Activated T-cell treated with anti-CD3 and anti-CD28 coated beads, Interleukin-2, amount 50 U/mL, for 72 hours (primary cell): ENCODE measurements at places on chromosomes 4 and X. TPM values are rescaled to one million over a fixed set of nuclear protein-coding genes. Genes with fewer than 3 reads are reported as not detected.

DNA sequence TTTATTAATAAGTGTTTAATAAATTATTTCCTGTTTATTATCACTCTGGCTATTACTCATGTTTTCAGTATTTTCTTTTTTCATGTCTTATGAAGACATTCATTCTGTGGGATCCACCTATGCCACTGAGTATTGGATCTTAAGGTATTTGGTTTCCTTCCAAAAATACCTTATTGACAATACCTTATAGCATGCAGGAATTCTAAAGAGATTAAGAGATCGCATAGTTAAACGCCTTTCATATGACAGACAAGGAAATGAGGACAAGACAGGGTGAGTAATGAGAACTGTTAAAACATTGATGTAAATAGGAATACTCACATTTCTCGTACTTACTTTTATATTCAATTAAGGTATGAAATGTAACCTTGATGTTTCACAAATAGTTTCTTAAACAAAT, 38.2 kb upstream of the TMPRSS11B start:
- H3K4me1 ChIP-seq = no peaks in the 10 kb centered on the region
- H3K36me3 ChIP-seq = no peaks in the 10 kb centered on the region
- H3K4me3 ChIP-seq = no peak overlapping the region

The EVC gene
- 3.5 TPM for total RNA-seq

GRCh38 chr4:2785613-2786012, 7.3 kb upstream of the SH3BP2 start:
- H3K27me3 ChIP-seq = no peaks in the 10 kb centered on the region
- peak overlapping the region; percentile 93 for H3K27ac ChIP-seq
- peak overlapping the region; percentile 71 for H3K4me3 ChIP-seq
- H3K36me3 ChIP-seq = peaks cover 10% of the 10 kb centered on the region

The GYPA gene
- not detected for total RNA-seq

The IL2RG gene
- total RNA-seq = 290 TPM

- peaks cover 53% of the 10 kb centered on the region for H3K4me1 ChIP-seq
- peak overlapping the region; percentile 85 for H3K4me3 ChIP-seq
These were observed 2.4 kb upstream of the TBL1X start for GRCh38 chrX:9462456-9462855.

DNA sequence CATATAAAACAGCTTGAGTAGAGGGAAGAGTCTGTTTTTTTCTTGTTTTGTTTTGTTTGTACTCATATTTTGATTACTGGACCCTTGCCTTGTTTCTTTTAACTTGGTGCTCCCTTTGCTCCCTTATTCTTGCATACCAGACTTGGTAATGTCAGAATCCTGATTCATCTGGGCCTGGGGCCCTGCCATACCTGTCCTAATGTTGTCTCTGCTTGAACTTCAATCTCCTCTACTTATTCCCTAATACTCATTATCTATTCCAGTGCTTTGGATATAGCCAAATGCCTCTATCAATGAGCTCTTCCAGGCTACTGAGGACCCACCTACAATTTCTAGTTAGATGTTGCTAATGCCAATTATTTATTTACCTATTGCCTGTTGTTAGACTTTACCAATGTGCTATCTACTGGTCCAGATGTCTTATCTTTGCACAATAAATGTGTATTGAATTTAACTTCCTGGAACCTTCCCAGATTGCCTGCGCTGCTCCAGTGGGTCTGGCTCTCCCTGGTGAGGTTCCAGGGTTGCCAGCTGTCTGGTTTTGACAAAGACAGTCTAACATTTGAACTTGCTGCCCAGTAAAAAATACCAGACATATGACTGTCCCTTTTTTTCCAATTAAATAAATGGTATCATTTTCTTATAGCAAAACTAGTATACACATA, 64.4 kb upstream of the ACSL4 start:
- DNase-seq = no peak
- H3K4me1 ChIP-seq = no peaks in the 10 kb centered on the region
- no peak overlapping the region for H3K27ac ChIP-seq
- no peaks in the 10 kb centered on the region for H3K36me3 ChIP-seq

The ZNF41 gene
- 8.2 TPM for total RNA-seq

The HAND2 gene
- total RNA-seq = not detected

- no peaks in the 10 kb centered on the region for H3K4me1 ChIP-seq
- H3K4me3 ChIP-seq = no peak overlapping the region
- no peak for DNase-seq
- peaks cover 4% of the 10 kb centered on the region for H3K36me3 ChIP-seq
- H3K27me3 ChIP-seq = no peaks in the 10 kb centered on the region
- peak overlapping the region; percentile 33 for H3K27ac ChIP-seq
These were observed 42.4 kb downstream of the WDR1 start for GRCh38 chr4:10074076-10074766.

The FOXR2 gene
- not detected for total RNA-seq

The NSD2 gene
- total RNA-seq = 268 TPM

The RS1 gene
- not detected for total RNA-seq

The UGT2B7 gene
- not detected for total RNA-seq

The NAAA gene
- total RNA-seq = 31.6 TPM

- no peak overlapping the region for H3K4me3 ChIP-seq
- H3K36me3 ChIP-seq = no peaks in the 10 kb centered on the region
- no peak overlapping the region for H3K27ac ChIP-seq
- no peaks in the 10 kb centered on the region for H3K4me1 ChIP-seq
These were observed 180.7 kb upstream of the DIPK2B start for GRCh38 chrX:45381366-45381765.

- peak overlapping the region; percentile 27 for H3K27ac ChIP-seq
- peak overlapping the region; percentile 6 for H3K4me3 ChIP-seq
- H3K4me1 ChIP-seq = peaks cover 85% of the 10 kb centered on the region
- peaks cover 17% of the 10 kb centered on the region for H3K36me3 ChIP-seq
- no peak for DNase-seq
These were observed 5.4 kb downstream of the DAPP1 start for GRCh38 chr4:99821918-99822503.

The PPP2R2C gene
- total RNA-seq = not detected

GRCh38 chrX:10507181-10507580, 113.2 kb downstream of the MID1 start:
- H3K27ac ChIP-seq = no peak overlapping the region
- DNase-seq = no peak
- H3K27me3 ChIP-seq = no peaks in the 10 kb centered on the region
- H3K4me3 ChIP-seq = no peak overlapping the region

- H3K27me3 ChIP-seq = peaks cover 29% of the 10 kb centered on the region
- H3K4me1 ChIP-seq = no peaks in the 10 kb centered on the region
- H3K4me3 ChIP-seq = no peak overlapping the region
These were observed 100.2 kb downstream of the LNX1 start for GRCh38 chr4:53490965-53491622.

- no peak overlapping the region for H3K27ac ChIP-seq
- peaks cover 13% of the 10 kb centered on the region for H3K27me3 ChIP-seq
- peaks cover 37% of the 10 kb centered on the region for H3K4me1 ChIP-seq
These were observed 3.5 kb upstream of the NAA10 start for GRCh38 chrX:153938226-153938786.

GRCh38 chrX:101257448-101258258, 33.5 kb downstream of the TAF7L start:
- H3K4me1 ChIP-seq = peaks cover 5% of the 10 kb centered on the region
- no peak overlapping the region for H3K4me3 ChIP-seq
- peaks cover 15% of the 10 kb centered on the region for H3K27me3 ChIP-seq
- no peak overlapping the region for H3K27ac ChIP-seq
- no peak for DNase-seq

DNA sequence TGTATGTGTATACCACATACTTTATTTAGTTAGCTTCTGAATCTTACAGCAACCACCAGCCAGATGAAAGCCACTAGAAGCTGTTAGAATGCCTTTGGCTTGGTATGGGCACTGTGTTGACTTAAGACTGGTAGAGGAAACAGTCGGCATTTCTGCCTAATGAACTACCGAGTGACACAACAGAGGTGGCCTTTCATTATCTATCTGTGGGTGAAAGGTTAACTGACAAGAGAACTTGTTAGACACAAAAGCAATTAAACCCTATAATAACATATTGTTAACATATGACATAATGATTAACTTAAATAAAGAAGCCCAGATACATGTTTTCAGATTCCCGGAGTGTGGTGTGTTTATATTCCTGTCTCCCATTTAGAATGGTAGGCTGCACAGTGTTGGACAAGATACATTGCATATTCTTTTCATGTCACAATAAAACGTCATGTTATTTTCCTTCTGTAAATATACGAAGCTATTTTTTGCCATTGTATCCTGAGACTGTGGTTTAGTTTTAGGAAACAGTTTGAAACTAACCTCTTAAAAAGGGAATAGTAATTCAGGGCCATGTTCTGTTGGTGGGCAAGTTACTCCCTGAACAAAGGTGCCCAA, 181.5 kb downstream of the SLIT2 start:
- no peaks in the 10 kb centered on the region for H3K36me3 ChIP-seq
- no peak overlapping the region for H3K4me3 ChIP-seq
- no peak overlapping the region for H3K27ac ChIP-seq
- H3K27me3 ChIP-seq = peaks cover 8% of the 10 kb centered on the region
- no peaks in the 10 kb centered on the region for H3K4me1 ChIP-seq

The ATP8A1 gene
- total RNA-seq = 55.9 TPM

DNA sequence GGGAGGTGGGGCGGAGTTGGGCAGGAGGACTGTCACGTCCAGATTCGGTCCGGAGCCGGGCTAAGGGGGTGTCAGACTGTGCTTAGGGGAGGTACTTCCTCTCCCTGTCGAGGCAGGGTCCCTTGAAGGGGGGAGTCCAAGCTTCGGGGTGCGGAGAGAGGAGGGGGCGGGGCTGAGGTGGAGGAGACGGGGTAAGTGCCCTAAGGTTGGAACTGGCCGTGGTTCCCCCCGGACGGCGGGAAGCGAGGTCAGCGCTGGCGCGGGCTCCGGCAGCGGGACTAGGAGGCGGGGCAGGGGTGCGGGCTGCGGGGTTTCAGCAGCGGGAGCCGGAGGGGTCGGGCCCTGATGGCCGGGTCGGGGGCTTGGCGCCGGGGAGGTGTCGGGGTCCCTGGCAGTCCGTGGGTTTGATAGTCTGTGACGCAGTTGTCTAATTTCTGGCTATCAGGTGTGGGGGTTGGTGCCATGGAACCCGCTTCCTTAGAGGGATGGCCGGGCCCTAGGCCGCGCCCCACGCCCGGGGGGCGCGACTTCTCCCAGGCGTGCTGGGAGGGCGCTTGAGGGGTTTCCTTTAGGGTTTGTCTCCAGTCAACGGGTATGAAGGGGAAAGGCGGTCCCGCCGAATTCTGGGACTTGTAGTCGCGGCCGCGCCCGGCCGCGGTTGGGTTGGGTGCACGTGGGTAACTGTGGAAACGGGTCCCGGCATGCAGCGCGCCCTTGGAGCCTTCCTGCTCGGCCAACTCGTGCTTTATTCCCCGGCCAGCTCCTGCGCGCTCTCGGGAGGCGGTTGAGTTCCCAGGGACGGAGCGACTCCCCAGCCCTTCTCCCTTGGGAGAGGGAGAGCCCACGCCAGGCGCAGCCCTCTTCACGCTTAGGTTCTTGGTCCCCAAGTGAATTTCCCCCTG, 1.5 kb downstream of the DCUN1D4 start:
- peak overlapping the region; percentile 91 for H3K4me3 ChIP-seq
- peaks cover 36% of the 10 kb centered on the region for H3K4me1 ChIP-seq
- no peaks in the 10 kb centered on the region for H3K27me3 ChIP-seq

- H3K4me1 ChIP-seq = peaks cover 40% of the 10 kb centered on the region
- no peak for DNase-seq
- no peak overlapping the region for H3K27ac ChIP-seq
- no peak overlapping the region for H3K4me3 ChIP-seq
These were observed 77.5 kb downstream of the IRF2 start for GRCh38 chr4:184396570-184397515.

- peaks cover 34% of the 10 kb centered on the region for H3K27me3 ChIP-seq
- no peak overlapping the region for H3K27ac ChIP-seq
- H3K4me1 ChIP-seq = no peaks in the 10 kb centered on the region
- H3K4me3 ChIP-seq = no peak overlapping the region
- DNase-seq = no peak
- no peaks in the 10 kb centered on the region for H3K36me3 ChIP-seq
These were observed 350.3 kb downstream of the ZIC3 start for GRCh38 chrX:137916090-137916746.

- no peaks in the 10 kb centered on the region for H3K27me3 ChIP-seq
- DNase-seq = peak; percentile 7
- H3K4me3 ChIP-seq = no peak overlapping the region
- no peaks in the 10 kb centered on the region for H3K36me3 ChIP-seq
- H3K27ac ChIP-seq = no peak overlapping the region
These were observed 369.8 kb downstream of the DTHD1 start for GRCh38 chr4:36651253-36651652.

The MFAP3L gene
- 1.7 TPM for total RNA-seq

GRCh38 chr4:95124906-95125504, 367.2 kb downstream of the BMPR1B start:
- DNase-seq = no peak
- H3K4me1 ChIP-seq = peaks cover 4% of the 10 kb centered on the region
- H3K27me3 ChIP-seq = no peaks in the 10 kb centered on the region
- H3K36me3 ChIP-seq = no peaks in the 10 kb centered on the region
- H3K27ac ChIP-seq = no peak overlapping the region

DNA sequence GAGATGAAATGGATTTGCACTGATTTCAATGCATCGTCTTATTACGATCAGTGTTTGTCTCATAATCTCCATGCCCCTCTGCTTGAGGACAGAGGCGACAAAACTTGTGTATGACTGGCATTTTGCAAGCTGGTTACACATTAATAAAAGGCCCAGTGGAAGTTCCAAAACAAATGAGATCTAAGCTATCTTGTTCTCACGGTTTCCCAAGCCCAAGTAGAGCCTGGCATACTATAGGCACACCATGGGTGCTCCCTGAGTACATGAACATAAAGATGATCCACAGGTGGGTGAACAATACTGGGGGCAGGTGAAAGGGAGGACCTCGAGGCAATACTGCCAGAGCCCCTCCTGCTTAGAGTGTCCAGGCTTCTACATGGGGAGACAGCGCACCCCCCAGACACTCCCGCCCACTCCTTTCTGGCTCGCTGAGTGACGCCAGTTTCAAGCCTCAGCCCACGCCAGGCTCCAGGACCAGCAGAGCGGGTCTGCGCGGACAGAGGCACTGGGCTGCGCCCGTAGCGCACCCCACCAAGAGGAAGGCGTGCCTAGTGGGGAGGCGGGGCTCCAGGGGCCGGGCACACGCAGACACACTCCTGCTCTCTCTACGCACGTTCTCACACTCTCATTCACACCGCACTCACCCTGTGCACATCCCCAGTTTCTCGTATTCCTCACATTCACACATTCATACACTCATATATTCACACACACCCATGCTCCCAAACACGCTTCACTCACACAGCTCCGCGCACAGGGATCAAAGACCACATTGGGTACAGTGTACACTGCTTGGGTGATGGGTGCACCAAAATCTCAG, 8.9 kb upstream of the GSX2 start:
- H3K27ac ChIP-seq = no peak overlapping the region
- peaks cover 80% of the 10 kb centered on the region for H3K27me3 ChIP-seq
- H3K4me1 ChIP-seq = peaks cover 38% of the 10 kb centered on the region
- no peak for DNase-seq
- no peaks in the 10 kb centered on the region for H3K36me3 ChIP-seq

The MGAT4D gene
- not detected for total RNA-seq

The LUZP4 gene
- not detected for total RNA-seq

The VCX3B gene
- not detected for total RNA-seq

- no peaks in the 10 kb centered on the region for H3K27me3 ChIP-seq
- H3K4me3 ChIP-seq = no peak overlapping the region
- DNase-seq = no peak
- H3K4me1 ChIP-seq = no peaks in the 10 kb centered on the region
- H3K27ac ChIP-seq = no peak overlapping the region
- H3K36me3 ChIP-seq = no peaks in the 10 kb centered on the region
These were observed 110.3 kb downstream of the HMX1 start for GRCh38 chr4:8761167-8761823.
